ENCODE measurements at places on chromosomes 4 and X.

DNA sequence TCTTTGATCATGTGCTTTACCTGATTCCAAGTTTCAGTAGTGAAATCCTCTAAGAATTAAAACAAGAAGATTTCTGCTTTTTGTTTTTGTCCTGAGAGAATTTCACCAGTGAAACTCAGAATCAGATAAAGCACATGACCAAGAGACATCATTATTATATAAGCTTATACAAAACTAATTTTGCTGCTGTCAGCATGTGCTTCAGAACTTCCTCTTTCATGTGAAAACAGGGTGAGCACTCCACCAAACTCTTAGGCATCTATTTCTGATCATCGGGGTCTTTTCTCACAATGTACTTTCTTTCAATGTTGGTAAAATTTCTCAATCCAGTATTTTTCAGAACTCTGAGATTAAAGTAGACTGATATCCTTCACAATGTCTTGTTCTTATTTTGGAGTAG, 152.1 kb downstream of the SLC39A8 start:
- DNase-seq: no peak

GRCh38 chrX:43557792-43558191, 98.3 kb upstream of the MAOA start:
- peak; percentile 21 for DNase-seq

GRCh38 chr4:87360338-87360935, 30.6 kb downstream of the HSD17B11 start:
- DNase-seq: no peak

GRCh38 chr4:189385579-189385978, 555.1 kb upstream of the FRG1 start:
- no peak for DNase-seq

All from stimulated activated CD8-positive, alpha-beta memory T cell treated with anti-CD3 and anti-CD28 coated beads, Interleukin-2, amount 100 ng/mL, for 1 hour (primary cell).